Effector CD4-positive, alpha-beta T cell (primary cell): ENCODE measurements at places on chromosomes 3 and 15.

- DNase-seq: no peak
Measured at GRCh38 chr3:133042778-133043177, 4.6 kb downstream of the TMEM108 start.

DNA sequence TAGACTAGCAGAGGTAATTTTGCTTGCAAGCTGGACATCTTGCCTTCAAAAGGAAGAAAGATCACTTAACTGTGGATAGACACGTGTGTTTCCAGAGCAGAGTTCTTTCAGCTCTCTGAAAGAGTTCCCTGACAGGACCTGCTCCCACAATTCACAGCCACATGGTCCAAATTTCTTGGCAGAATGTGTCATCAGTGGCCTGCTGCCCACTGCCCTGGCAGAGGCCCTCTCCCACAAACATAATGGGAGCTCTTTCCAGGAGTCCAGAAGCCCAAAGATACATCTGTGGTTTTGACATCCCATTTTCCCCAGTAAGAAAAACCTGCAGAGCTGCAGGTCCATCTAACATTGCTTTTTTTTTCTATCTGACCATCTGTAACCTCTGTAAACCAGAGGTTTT, 48.3 kb downstream of the SERPINI1 start:
- no peak for DNase-seq

- no peak for DNase-seq
Measured at GRCh38 chr15:52158084-52158765, 33.0 kb downstream of the GNB5 start.

- no peak for DNase-seq
Measured at GRCh38 chr15:88303395-88303794, 46.9 kb upstream of the NTRK3 start.

DNA sequence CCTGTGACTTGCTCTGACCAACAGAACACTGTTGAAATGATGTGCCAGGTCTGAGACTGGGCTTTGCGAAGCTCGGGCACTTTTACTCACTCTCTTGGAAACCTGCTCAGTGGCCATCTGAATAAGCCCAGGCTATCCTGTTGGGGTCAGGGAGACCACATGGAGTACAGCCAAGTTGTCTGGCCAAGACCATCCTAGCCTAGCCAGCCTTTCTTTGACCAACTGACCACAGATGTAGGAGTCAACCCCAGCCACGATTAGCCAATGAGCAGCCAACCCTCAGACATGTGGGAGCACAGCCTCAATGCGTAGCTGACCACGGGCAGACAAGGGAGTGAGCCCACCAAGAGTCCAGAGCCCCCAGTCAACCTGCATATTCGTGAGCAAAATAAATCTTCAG, 26.1 kb downstream of the CCR9 start:
- DNase-seq: no peak

- DNase-seq: no peak
Measured at GRCh38 chr3:15654891-15655290, 53.3 kb downstream of the BTD start.

GRCh38 chr3:143856252-143856970, 8.1 kb upstream of the SLC9A9 start:
- no peak for DNase-seq

GRCh38 chr3:133492159-133492741, 81.2 kb upstream of the CDV3 start:
- DNase-seq: no peak

GRCh38 chr3:146557745-146558144, 13.3 kb upstream of the PLSCR1 start:
- no peak for DNase-seq

- no peak for DNase-seq
Measured at GRCh38 chr3:19264424-19264823, 116.1 kb downstream of the KCNH8 start.

- no peak for DNase-seq
Measured at GRCh38 chr3:159732172-159733111, 256.2 kb upstream of the IL12A start.
